ENCODE measurements at places on chromosomes 4 and X.
A peak's percentile ranks its signal among the peaks of the same experiment; 100 is the strongest.

DNA sequence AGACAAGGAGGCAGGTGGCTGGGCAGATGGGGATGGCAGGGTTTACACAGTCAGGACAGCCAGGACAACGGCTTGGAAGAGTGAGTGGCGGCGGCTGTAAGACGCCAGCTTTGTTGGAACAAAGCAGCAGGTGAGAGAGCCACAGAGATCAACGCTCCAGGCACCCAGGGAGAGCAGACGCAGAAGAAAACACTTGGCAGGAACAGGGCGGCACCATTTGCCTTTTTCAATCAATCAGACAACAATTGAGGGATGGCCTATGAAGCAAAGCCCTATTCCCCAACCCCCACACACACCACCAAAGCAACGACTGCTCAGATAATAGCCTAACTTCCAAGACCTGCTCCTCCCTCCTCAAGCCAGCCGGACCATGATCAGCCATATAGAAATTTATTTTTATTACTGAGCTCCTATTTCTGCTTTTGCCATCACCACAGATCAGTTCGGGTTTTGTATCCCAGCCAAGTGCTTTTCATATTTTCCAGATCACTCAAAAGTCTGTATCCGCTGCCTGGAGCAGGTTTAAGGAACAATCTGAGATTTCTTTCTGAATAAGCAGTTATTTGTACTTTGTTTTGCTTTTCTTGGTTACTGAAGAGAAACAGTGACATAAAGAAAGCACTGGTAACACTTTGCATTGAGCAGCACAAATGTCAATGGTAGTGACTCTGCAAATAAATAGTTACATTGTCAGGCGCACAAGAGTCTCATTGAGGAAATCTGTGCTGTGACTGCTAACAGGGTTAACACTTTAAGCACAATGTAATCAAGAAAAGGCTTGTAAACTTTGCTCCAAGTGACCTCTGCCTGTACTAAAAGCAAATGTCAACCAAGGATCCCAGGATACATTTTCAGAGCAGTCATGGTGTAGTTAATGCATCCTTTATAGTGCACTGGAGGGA lies 81.8 kb upstream of the RBPJ start:
- peak; percentile 76 for DNase-seq

- DNase-seq: no peak
Measured at GRCh38 chr4:47703008-47703407, 134.9 kb downstream of the CORIN start.

DNA sequence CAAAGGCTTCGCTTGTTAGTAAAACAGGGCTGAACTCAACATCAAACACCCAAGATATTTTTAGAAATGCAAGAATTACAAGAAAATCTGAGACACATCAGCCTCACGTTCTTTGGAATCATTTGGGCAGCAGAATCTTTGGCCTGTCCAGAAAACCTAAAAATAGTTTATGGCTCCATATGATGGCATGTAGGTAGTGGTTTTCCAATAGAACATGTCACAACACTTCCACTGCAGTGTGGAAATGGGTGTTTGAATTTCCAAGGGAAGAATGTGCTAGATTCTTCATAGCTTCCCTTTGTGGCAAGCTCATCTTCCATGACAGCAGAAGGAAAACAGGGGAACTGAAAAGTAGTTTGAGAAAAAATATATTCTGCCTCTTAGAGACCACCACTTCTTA lies 118.8 kb downstream of the ARHGAP6 start:
- DNase-seq: no peak

DNA sequence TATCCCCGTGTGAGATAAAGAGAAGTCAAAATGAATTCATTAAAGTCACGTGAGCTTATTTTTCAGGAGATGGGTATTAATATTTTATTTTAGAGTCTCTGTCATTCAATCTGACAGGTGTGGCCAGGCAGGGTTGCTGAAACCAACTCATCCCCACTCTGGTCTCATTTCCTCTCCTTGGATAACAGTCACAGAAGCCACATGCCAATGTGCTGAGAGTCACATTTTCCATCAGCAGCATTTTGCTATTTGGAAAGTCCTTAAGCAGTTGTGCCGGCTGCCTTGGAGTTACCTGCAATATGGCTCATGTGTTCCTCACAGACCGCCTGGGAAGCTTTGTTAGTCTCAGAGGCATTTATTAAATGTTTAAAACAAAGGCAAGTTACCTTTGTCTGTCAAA lies 302.3 kb downstream of the DCHS2 start:
- DNase-seq: no peak

- no peak for DNase-seq
Measured at GRCh38 chr4:170256807-170257206, 167.1 kb upstream of the AADAT start.

GRCh38 chrX:119501511-119502148 lies 33.4 kb downstream of the SLC25A5 start:
- no peak for DNase-seq

GRCh38 chr4:174996079-174996478 lies 77.9 kb downstream of the ADAM29 start:
- no peak for DNase-seq

- no peak for DNase-seq
Measured at GRCh38 chrX:80237072-80237471, 183.2 kb upstream of the TENT5D start.

GRCh38 chrX:74519870-74520269 lies 94.6 kb downstream of the RLIM start:
- DNase-seq: no peak
